ENCODE measurements at places on chromosomes 11 and 22. TPM values are rescaled to one million over a fixed set of nuclear protein-coding genes. Genes with fewer than 3 reads are reported as not detected.

DNA sequence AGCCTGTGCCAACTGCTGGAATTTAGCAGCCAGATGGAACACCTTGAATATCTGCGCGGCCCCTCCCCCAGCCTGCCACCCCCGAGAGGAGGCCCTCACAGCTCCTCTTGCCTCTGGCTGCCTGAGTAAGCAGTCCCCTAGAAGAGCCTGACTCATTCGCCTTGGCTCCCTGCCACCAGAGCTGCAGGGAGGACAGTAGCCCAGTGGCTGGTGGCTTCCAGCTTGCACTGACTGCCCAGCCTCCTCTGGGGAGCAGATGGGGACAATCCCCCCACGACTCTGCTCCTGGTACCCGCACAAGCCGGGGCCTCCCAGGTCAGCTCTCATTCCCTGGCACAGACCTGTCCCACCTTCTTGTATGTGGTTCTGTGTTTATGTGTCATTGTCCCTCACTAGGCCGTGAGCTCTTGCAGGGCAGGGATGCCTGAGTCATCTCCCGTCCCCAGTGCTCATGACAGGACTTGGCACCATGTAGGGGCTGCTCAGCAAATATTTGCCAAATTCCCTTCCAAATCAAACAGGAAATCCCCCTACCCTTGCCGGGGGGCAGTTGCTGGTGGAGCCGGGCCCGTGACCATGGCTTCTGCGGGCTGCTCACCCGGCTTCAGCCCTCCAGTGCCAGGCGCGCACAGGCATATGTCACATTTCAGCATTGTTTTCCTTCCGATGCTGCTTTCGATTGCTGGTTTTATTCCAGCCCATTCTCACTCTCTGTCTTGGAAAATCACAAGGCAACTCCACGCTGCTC lies 43.6 kb downstream of the CACNG2 start:
- DNase-seq, result peak; percentile 93

UPK3A gene
- not detected for total RNA-seq

SYT9 gene
- total RNA-seq, result 0.73 TPM

GRCh38 chr11:130778705-130779104 lies 137.6 kb downstream of the SNX19 start:
- DNase-seq, result no peak

POU2AF3 gene
- 1.4 TPM for total RNA-seq

- DNase-seq, result no peak
Observed at GRCh38 chr22:38878001-38878400, 6.0 kb upstream of the CBX6 start.

- no peak for DNase-seq
Observed at GRCh38 chr11:66325263-66325671, 8.4 kb upstream of the CD248 start.

DNA sequence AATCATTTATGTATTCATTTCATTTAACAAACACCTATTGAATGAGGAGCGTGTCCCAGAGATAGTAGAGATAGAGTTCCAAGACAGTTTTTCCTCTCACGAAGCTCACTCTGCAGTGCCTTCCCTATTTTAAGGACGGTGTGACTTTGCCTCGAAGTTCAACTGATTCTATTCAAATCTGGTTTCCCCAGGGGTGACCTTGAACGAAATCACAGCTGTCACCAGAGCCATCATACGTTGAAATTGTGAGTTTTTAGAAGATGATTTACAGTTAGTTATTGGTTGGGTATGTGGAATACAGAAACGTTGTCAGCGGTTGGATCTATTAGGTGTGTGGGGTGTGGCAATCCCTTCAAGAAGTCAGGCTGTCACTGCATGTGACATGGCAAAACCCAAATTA lies 33.9 kb upstream of the SESN3 start:
- DNase-seq, result no peak

DNA sequence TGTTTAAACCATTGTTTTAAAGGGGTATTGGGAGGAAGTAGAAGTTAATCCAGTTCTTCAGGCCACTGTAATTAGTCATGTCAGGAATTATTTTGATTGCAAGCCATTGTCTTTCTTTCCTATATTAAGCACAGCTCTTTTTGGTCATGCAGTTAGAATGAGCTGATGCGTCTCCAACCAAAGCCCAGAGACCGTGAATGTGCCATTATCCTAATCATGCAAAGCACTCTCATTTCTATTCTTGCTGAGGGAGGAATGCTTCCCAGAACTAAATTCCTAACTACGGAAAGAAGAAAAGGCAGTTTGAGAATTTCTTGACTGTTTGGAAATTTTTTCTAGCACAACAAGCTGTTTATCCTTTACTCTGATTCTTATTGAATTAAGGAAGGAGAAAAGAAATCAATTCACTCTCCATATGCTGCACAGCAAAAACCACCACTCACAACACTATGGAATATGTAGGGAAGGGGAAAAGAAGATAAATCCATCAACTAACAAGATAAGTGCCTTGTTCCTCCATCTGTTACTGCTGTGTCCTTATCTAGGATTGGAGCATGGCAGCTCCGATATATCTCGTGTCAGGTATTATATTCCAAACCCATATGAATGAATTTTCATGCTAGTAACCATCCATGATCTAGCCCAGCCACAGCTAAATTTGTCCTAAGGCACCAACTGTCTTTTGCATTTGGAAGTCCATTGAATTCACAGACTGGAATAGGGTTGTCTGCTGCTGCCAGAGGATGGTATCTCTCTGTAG lies 70.8 kb downstream of the NTM start:
- no peak for DNase-seq

- DNase-seq, result no peak
Observed at GRCh38 chr22:45880716-45881523, 96.0 kb downstream of the WNT7B start.

DEPDC7 gene
- total RNA-seq, result 0.64 TPM

DNA sequence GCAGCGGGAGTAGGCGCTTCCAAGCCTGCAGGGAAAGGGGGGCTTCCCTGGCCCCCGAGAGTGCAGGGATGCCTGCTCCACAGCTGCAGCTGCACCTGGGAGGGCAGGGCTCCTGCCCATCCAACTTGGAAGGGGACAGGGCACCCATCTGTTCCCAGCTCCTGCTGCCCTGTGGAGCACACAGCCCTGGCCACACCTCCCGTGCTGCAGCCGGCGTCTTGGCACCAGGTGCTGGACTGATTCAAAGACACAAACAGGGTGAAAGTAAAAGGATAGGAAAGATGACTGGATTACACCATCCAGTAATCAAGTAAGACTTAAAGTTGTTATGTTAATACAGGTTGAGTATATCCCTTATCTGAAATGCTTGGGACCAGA lies 14.8 kb downstream of the NPAT start:
- DNase-seq, result no peak

DNA sequence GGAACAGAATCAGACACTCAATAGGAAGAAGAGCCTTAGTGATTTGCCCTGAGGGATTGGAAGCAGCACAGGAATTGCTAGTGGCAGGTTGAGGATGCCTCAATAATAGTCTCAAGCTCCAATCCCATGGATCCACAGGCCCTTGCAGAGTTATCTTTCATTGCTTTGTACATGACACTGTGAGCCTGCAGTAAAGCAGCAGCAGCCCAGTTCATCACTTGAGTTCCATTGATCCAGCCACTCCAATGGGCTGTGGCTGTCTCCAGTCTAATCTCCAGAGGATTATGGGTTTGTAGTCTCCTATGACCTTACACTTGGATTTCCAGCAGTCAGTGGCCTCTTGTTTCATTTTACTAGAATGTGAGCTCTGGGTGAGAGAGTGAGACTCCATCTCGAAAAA lies 45.4 kb downstream of the AAMDC start:
- no peak for DNase-seq

DNA sequence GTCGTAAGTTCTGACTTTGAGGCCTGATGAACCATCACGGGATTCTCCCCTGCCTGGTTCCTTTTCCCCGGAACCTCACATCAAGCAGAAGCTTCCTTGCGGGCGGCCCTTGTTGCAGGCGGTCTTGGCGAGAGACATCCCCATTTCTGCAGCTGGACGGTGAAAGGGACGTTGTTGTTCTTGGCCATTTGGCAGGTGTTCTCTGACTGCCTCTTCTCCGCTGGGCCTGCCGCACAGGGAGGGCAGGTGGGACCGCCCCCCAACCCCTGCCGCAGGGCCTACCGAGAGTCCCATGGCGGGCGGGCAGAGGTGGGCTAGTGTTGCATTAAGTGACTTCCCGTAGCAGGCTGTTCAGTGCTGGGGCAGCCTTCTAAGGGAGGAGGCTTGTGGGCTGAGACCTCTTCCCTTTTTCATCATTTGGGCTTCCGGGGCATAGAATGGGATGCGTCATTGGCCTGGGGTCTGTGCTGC lies 26.9 kb upstream of the GRAMD4 start:
- DNase-seq, result no peak
